ENCODE measurements at places on chromosomes 1 and 21.

- no peak for DNase-seq
Observed at GRCh38 chr1:109171646-109172045, 42.1 kb upstream of the SARS1 start.

DNA sequence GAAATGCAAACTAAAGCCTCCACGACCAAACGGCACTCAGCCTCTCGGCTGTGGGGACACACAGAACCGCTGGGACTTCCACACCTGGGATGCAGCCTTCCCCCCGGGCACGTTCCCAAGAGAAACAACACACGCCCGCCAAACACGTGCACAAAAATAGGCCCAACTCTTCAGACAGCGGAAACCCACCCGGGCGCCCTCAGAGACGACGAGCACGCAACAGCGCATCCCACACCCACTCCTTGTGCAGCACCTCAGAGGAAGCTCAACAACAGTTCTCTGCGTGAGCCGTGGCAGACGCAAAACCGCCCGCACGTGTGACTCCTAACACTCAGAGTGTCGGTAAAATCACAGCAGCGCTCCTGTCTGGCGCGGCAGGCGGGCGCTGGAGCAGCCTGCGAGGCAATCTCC, 5.3 kb downstream of the C1orf159 start:
- no peak for DNase-seq

DNA sequence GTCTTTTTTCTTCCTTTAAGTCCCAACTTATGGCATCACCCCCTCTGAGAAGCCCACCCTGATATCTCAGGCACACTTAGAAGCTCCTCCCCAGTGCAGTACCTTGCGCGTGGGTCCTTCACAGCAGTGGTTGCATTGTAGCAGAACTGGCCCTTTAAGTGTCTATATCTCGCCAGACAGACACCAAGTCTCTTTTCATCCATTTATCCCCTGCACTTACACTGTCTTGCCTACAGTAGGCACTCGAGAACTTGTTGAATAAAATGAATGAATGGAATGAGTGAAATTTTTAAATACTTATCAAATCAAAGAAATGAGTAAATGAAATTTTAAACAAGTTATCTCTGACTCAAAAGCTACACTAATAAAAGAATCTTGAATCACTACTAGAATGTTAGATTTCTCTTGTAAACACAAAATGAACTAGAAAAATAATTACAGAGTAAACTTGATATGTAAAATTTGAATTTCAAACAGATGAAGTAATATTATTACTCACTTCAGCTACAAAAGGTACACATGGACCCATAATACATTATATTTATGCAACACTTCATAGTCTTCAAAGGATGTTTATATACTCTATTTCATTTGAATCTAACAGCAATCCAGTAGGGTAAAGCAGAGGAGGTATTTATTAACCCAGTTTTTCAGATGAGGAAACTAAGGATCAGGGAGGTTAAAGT, 54.7 kb upstream of the MAN1A2 start:
- DNase-seq: no peak

- no peak for DNase-seq
Observed at GRCh38 chr21:25757531-25757930, 22.8 kb downstream of the GABPA start.

DNA sequence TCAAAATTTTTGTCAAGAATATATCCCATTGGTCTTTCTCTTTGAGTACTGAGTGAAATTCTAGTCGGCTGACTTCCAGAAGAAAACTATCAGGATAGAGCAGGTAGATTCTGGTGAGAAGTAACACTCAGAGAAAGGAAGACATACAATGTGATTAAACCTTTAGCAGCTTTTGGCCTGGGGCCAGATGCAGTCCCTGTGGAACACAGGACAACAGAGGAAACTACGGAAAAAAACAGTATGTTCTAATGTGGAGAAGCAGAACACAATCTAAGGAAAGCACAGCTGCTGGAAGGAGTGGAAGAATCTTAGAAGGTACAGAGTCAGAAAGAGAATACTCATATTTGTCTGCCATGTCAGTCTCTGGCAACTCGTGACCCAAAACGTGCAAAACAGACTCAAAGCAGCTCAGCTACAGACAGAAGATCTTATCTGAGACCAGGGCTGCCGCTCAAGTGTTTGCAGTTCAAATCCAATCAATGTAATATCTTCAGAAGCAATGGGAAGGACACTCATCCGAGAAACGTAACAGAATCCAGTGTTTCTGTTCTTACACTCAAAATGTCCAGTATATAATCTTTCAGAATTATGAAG, 283.8 kb downstream of the MRPL39 start:
- DNase-seq: no peak

DNA sequence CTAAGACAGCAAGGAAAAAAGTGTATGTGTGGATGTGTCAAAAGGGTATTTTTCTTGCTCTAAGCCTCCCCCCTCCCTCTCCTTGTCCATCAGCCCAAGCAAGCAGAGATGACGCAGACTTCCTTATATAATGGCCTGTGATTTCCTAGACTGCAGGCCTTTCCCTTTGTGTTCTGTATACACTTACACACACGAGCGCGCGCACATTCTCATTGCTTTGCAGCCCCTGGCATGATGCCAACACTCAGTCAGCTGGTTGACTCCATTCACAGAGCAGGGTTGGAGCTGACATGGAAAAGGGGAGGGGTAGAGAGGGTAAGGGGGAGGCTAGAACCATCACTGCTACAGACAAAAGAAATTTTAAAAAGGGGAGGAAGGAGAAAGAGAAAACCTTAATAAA, 41.8 kb downstream of the GATAD2B start:
- peak; percentile 70 for DNase-seq

- DNase-seq: no peak
Observed at GRCh38 chr1:193190096-193190744, 3.8 kb upstream of the B3GALT2 start.

DNA sequence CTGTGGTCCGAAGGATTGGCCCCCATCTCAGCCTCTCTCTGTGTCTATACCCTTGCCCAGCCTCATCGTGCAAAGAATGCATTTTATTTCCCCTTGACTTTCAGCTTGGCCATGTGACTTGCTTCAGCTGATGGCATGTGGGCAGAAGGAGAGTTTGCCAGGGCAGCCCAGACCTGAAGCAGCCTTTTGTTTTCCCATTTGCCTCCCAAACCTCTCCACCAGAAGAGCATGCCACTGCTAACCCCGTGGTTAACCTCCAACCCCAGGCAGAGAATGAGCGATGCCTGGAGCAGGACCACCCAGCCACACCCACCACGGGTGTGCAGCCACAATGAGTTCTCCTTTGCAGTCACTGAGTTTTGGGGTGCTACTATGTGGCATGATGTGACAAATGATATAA, 136.4 kb downstream of the SETD4 start:
- no peak for DNase-seq

DNA sequence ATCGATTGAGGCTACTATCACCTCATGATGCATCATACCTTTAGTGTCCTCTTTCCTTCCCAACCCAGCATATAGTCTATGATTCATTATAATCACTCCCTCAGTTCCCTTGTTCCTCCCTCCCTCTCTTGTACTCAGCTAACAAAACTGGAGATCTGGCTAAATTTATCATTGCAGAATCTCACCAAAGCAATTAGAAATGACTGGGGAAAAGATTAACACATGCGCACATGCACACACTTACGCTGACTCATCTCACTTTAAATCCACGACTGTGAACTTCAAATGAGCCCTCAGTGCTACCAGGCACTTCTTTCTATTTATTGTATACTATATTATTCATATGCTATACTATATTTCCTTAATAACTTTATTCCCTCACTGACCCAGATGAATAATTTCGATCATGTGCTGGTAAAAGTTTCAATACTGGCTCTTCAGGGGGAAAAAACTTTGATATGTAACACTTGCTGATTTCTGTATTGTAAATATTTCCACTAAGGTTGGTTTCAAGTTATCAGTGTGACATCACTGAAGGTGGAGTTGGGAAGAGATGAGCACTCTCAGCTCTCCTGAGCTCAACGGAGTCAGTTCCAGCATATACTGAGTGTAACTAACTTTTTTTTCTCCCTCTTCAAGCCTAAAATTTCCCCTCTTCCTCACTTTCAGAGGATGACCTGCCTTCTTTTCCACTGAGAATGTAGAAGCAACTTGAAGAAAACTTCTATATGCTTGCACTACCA, 613.7 kb upstream of the B3GALT2 start:
- no peak for DNase-seq

Data from gastrocnemius medialis (tissue), 4 donors.